ENCODE measurements at places on chromosomes 5 and 9. TPM values are rescaled to one million over a fixed set of nuclear protein-coding genes. Genes with fewer than 3 reads are reported as not detected.

DNA sequence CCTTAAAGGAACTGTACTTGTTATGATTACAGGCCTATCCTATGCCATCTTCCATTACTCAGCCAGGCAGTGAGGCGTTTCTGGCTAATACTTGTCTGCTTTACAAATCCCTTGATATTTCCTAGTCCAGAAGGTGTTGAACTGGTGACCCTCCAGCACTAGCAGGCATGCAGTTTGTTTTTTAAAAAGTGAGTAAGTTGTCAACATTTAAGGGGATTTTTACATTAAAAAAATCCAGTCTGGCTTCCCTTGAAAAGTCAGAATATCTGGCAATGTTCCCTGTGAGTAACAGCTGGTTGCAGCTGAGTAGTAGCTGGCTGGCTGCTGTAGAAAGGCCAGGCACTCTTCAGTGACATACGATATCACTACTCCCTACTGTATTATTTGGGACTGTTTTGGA, 21.8 kb downstream of the GRIN3A start:
- no peak for DNase-seq

GRCh38 chr9:91392435-91392834, 30.7 kb upstream of the AUH start:
- no peak for DNase-seq

DNA sequence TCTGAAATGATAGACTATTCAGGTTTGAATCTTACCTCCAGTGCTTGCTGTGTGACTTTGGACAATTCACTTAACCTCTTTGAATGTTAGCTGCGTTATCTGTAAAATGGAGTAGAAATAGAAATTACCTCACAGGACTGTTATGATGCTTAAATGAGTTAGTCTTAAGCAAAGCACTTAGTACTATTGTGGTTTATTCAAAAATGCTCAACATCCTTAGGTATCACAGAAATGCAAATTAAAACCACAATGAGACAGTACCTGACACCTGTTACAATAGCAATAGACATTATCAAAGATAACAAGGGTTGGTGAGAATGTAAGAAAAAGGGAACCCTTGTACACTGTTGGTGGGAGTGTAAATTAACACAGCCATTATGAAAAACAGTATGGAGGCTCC, 77.6 kb upstream of the FREM1 start:
- no peak for DNase-seq

GRCh38 chr5:128711216-128711615, 173.2 kb upstream of the FBN2 start:
- no peak for DNase-seq

DNA sequence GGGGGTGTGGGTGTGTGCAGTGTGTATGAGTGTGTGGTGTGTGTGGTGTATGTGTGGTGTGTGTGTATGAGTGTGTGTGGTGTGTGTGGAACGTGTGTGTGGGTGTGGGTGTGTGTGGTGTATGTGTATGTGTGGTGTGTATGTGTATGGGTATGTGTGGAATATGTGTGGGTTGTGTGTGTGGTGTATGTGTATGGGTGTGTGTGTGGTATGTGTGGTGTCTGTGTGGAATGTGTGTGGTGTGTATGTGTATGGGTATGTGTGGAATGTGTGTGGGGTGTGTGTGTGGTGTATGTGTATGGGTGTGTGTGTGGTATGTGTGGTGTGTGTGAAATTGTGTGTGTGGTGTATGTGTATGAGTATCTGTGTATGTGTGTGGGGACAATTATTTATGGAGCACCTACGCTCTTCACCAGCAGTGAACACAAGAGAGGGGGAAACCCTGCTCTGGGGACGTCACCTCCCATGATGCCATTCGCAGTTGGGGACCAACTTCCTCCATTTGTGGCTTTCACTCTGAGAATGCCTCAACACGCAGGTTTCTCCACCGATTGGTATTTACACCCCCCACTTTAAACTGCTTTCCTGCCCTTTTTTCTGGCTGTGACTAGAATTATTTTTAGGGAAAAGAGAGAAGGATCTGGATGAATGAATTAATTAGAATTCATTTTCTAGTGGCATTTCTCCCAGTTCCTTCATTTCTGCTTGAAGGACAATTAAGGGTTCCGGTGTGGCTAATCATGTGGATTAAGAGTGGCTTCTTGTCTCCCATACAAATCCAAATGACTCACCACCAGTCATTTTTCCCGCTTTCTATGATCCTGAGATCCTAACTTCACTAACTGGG, 238.1 kb downstream of the ROR2 start:
- no peak for DNase-seq

- no peak for DNase-seq
Measured at GRCh38 chr9:136526625-136527066, 19.2 kb downstream of the NOTCH1 start.

- DNase-seq = no peak
Measured at GRCh38 chr5:124592891-124593290, 153.5 kb downstream of the ZNF608 start.

- DNase-seq = no peak
Measured at GRCh38 chr5:171606414-171607024, 179.1 kb upstream of the SMIM23 start.

- DNase-seq = no peak
Measured at GRCh38 chr5:108524564-108524963, 142.7 kb upstream of the FBXL17 start.

DNA sequence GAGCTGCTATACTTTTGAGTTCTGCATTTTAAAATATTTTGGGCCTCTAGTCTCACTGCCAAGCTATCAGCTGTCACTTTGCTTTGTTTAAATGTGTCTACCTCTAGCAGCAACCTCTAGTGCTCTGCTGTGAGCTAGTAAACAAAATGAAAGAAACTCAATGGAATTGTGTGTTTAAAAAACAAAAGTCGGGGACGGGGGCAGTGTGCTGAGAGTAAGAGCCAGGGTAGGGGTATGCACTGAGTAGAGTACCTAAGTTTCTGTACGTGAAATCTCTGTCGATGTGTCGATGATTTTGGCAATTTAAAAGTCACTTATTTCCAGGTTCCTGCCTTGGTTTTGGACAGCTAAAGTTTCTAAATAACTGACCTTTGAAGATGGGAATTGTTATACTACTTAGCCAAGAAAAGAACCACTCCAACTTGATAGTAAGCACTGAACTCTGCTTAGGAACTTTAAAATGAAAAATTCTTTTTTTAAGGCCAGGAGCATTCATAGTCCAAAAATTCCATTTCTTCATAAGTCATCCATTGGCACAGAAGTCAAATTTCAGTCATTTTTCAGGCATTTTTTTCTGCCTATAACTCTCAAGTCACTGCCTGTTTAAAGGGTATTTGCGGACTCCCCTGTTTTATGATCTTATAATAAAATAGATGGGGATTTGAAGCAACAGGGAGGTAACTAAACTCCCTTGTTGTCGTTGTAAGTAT, 111.5 kb downstream of the SAXO1 start:
- peak; percentile 48 for DNase-seq

- DNase-seq = no peak
Measured at GRCh38 chr5:35309365-35310130, 79.3 kb upstream of the PRLR start.

- no peak for DNase-seq
Measured at GRCh38 chr9:87081503-87081902, 134.2 kb upstream of the GAS1 start.

DNA sequence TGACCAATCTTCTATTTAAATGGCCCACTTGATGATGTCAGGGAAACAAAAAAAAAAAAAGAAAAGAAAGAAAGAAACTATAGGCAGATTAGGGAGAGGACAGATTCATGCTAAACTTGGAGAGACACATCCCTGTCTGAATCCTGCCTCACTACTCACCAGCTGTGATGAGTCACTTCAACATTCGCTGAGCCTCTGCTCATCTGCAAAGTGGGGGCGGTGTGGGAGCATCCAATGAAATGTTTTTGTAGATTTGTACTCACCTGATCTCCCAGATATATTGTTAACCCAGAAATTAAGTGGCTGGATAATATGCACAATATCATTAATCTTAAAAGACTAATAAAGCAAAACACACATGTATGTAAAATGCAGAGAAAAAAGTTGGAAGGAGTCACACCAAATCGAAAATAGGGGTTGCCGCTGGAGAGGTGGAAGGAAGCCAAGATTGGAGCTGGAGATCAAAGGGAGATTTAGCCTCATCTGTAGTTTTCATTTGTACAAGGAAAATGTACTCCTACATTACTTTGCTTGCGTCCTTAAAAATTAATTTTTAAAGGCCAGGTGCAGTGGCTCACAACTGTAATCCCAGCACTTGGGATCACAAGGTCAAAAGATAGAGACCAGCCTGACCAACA, 17.0 kb upstream of the ERGIC1 start:
- peak; percentile 29 for DNase-seq

- no peak for DNase-seq
Measured at GRCh38 chr9:16063241-16063591, 510.4 kb downstream of the CCDC171 start.

- DNase-seq = no peak
Measured at GRCh38 chr9:5392285-5392684, 45.4 kb downstream of the PLGRKT start.

DNA sequence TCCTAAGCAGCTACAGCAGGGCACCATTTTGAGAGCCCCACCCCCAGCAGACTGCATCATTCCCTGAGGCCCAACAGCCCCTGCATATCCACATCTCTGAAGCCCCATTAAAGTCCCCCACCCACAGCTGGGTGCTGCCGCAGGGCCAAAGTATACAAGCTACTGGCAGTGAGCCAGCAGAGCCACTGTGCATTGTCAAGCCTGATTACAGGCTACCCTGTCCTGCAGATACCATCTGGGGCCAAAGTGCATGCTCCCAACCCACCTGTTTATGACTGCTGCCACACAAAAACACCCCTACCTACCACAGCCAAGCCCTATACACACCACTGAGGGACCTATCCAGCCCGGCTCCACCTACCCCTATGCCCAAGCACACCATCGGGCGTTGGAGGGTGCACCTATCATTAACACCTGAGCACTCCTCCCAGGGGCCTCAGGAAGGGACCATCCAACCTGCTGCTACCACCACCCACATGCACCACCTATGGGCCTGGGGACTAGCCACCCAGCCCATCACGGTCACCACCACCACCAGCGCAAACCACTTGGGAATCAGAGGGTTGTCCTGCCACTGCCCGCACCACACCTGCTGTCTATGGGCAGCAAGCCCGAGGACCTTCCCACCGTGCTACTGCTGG, 105.0 kb downstream of the PLPP1 start:
- DNase-seq = no peak

DNA sequence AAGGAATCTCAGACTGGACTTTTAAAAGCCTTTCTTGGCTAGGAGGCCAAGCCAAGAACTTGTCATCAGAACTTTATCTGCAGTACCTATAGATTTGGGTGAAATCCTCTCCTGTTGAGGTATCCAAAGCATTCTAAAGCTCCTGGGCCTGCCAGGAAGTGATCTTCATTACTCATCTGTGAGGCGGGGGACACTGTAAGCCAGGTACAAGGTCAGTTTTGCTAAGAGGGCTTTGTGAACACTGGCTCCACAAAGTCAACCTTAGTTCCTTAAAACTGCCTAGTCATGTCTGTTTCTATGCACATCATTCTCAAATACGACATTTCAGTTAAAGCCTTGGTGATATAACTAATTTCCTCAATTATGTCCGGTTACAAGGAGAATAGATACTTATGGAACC, 236.7 kb downstream of the PIK3R1 start:
- no peak for DNase-seq

- no peak for DNase-seq
Measured at GRCh38 chr9:34492051-34492450, 30.7 kb downstream of the ENHO start.

Gene MRPL36
- 67.9 TPM for polyA plus RNA-seq

Gene LHX3
- not detected for polyA plus RNA-seq

Gene PCDHB5
- polyA plus RNA-seq = 0.22 TPM

Gene CMBL
- 29.9 TPM for polyA plus RNA-seq

Gene CYLC2
- polyA plus RNA-seq = not detected

Gene CXCL14
- 1.6 TPM for polyA plus RNA-seq

Gene GTF2H2C
- polyA plus RNA-seq = 19.8 TPM

Gene FNBP1
- 15.0 TPM for polyA plus RNA-seq

Gene EIF4EBP3
- polyA plus RNA-seq = 7.9 TPM

Gene CCL21
- polyA plus RNA-seq = not detected

Gene FOXD4L6
- not detected for polyA plus RNA-seq

Gene TMEM252
- polyA plus RNA-seq = not detected

Data from BJ (cell line).